Dermis microvascular lymphatic vessel endothelial cell (primary cell): ENCODE measurements at places on chromosomes 7 and 10. TPM values are rescaled to one million over a fixed set of nuclear protein-coding genes. Genes with fewer than 3 reads are reported as not detected.
A peak's percentile ranks its signal among the peaks of the same experiment; 100 is the strongest.

COMTD1 gene
- 11.1 and 15.5 TPM in 2 replicates for total RNA-seq

GPR22 gene
- total RNA-seq: not detected in 2 replicates

ADAMTS14 gene
- total RNA-seq: under 0.01 TPM in 1 of 2 replicates, not detected in the other

OTUD1 gene
- total RNA-seq: 4.7 and 8.5 TPM in 2 replicates

DNA sequence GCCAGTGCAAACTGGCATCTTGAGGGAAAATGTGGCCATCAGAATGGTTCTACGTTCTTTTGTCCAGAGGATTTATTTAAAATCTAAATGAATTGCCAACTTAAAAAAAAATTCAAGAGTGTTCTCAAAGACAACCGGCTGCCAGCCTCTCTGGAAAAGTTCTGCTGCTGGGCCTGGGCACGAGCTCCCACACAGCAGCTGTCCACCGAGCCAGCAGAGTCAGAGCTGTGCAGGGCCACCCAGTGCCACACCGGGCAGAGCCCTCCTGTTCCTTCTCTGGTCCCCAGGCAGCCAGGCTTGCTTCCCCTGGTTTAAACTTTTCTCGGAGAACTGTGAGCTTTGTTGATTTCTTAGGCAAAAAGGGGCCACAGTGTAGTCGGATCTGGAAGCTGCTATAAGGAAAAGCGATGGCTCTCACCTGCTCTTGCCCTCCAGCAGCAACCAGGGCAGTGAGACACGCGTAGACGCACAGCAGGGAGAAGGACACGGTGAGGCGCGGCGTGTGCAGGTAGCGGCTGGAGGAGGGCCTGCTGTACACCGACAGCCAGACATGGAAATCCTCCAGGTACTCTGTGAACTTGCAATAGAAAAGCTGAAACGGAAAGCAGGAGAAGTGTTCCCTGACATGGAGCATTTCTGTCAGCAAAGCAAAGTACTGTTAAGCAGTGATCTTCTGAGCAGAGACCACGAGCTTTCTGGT lies 111.6 kb downstream of the PKD1L1 start:
- no peak for DNase-seq

GRCh38 chr7:148042935-148043631 lies 547.5 kb upstream of the C7orf33 start:
- DNase-seq: no peak

- peak; percentile 30 for DNase-seq
Observed at GRCh38 chr7:119197877-119198527, 973.5 kb downstream of the ANKRD7 start.

- no peak for DNase-seq
Observed at GRCh38 chr10:3783682-3784432, 1.2 kb downstream of the KLF6 start.

GRCh38 chr10:47287365-47287802 lies 12.6 kb upstream of the GDF10 start:
- DNase-seq: no peak

GRCh38 chr10:107577221-107577620 lies 412.7 kb upstream of the SORCS1 start:
- no peak for DNase-seq
